ENCODE measurements at places on chromosomes 5 and 9.

GRCh38 chr5:127031863-127032232 lies 1.5 kb upstream of the MARCHF3 start:
- DNase-seq = no peak

- DNase-seq = no peak
Observed at GRCh38 chr9:27432308-27432707, 91.8 kb upstream of the IFNK start.

DNA sequence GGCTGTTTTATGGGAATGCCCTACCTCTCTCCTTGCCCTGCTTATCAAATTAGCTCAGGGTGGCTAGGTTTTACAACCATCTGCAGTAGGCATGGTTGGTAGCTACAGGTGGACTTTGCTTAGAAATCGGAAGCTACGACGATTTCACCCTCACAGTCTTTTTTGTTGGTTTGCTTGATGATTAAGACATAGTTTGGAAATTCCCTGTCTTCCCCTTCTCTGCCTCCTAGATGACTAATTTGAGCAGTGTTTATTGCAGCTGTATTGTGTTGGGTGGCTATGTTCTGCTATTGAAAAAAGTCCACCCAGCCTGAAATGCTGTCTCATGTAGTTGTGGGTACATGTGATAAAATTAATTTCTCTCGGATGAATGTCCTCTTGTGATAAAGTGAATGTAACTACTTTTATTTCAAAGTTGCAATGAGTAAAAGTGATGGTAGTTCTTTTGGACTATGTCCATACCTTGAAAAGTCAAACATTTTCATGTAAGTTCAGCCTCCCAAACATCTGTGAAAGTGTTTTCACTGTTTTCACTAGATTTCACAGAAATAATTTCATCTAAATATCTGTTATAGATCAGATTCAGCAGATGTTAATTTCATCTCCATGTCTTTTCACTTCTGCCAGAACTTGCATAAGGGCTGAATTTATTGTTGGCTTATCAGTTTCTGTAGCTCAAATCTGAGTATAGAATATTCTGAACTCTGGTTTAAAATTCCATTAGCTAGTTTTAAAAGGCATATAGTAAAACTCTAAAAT lies 37.3 kb upstream of the FYB1 start:
- DNase-seq = peak; percentile 52

- DNase-seq = no peak
Observed at GRCh38 chr9:125948887-125949596, 201.9 kb downstream of the PBX3 start.

GRCh38 chr9:11257992-11258391 lies 645.2 kb upstream of the PTPRD start:
- no peak for DNase-seq

All from AG08396 (cell line).